Hepatocyte (in vitro differentiated cells): ENCODE measurements at places on chromosomes 11 and 22. TPM values are rescaled to one million over a fixed set of nuclear protein-coding genes. Genes with fewer than 3 reads are reported as not detected.

DNA sequence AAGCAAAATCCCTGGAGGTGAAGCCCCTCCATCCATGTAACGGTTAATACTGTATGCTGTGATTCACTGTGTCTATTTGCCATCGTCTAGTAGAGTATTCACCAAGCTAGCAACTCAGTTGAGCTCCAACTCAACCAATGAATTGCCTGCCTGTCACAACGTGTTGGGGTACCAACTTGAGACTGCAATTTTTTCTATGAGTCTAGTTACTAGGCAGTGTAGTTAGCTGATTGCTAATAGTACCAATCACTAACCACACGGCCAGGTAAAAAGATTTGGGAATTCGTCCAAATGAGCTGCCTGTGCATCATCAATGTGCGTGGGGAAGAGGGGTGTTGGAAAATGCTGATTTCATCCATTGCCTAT is 1.0 kb upstream of the BTG4 start:
- no peak for DNase-seq

- DNase-seq, result no peak
These were observed 28.1 kb upstream of the CHORDC1 start for GRCh38 chr11:90250970-90251369.

GRCh38 chr11:102318469-102318868 is 1.2 kb downstream of the BIRC3 start:
- no peak for DNase-seq

GRCh38 chr22:43133401-43133800 is 9.8 kb downstream of the MCAT start:
- no peak for DNase-seq

The SF3B2 gene
- total RNA-seq, result 109 and 120 TPM in 2 replicates

The FAM111B gene
- total RNA-seq, result 4.2 and 5.4 TPM in 2 replicates

The TCN1 gene
- total RNA-seq, result 35.6 and 54.1 TPM in 2 replicates

The FLRT1 gene
- total RNA-seq, result 0.43 and 0.84 TPM in 2 replicates

The NTM gene
- 2.2 and 4.9 TPM in 2 replicates for total RNA-seq

The OSBP2 gene
- total RNA-seq, result 18.8 and 23.0 TPM in 2 replicates

The C11orf86 gene
- total RNA-seq, result 1.5 and 3.4 TPM in 2 replicates
